Activated naive CD8-positive, alpha-beta T cell treated with anti-CD3 and anti-CD28 coated beads for 36 hours (primary cell): ENCODE measurements at places on chromosomes 1 and 21. TPM values are rescaled to one million over a fixed set of nuclear protein-coding genes. Genes with fewer than 3 reads are reported as not detected.

The KTI12 gene
- total RNA-seq = 18.1 TPM

The SLC37A1 gene
- 17.5 TPM for total RNA-seq

The SLC27A3 gene
- 6.9 TPM for total RNA-seq

GRCh38 chr1:151197863-151198253 lies 494 bp upstream of the PIP5K1A start:
- peaks cover 25% of the 10 kb centered on the region for H3K36me3 ChIP-seq
- peaks cover 4% of the 10 kb centered on the region for H3K27me3 ChIP-seq
- H3K27ac ChIP-seq = peak overlapping the region; percentile 98
- DNase-seq = no peak

GRCh38 chr1:1630965-1631781 lies 800 bp upstream of the MMP23B start:
- no peak for DNase-seq
- H3K27ac ChIP-seq = no peak overlapping the region
- no peak overlapping the region for H3K4me3 ChIP-seq
- peaks cover 2% of the 10 kb centered on the region for H3K36me3 ChIP-seq
- peaks cover 7% of the 10 kb centered on the region for H3K27me3 ChIP-seq

- no peak for DNase-seq
- H3K27ac ChIP-seq = no peak overlapping the region
- peaks cover 59% of the 10 kb centered on the region for H3K4me1 ChIP-seq
- H3K36me3 ChIP-seq = peaks cover 22% of the 10 kb centered on the region
- H3K27me3 ChIP-seq = no peaks in the 10 kb centered on the region
- H3K4me3 ChIP-seq = no peak overlapping the region
Measured at GRCh38 chr21:34960687-34961086, 88.4 kb downstream of the RUNX1 start.
